ENCODE measurements at places on chromosomes 2 and 18.

GRCh38 chr2:141968433-141968832 lies 162.4 kb downstream of the LRP1B start:
- no peak for DNase-seq

DNA sequence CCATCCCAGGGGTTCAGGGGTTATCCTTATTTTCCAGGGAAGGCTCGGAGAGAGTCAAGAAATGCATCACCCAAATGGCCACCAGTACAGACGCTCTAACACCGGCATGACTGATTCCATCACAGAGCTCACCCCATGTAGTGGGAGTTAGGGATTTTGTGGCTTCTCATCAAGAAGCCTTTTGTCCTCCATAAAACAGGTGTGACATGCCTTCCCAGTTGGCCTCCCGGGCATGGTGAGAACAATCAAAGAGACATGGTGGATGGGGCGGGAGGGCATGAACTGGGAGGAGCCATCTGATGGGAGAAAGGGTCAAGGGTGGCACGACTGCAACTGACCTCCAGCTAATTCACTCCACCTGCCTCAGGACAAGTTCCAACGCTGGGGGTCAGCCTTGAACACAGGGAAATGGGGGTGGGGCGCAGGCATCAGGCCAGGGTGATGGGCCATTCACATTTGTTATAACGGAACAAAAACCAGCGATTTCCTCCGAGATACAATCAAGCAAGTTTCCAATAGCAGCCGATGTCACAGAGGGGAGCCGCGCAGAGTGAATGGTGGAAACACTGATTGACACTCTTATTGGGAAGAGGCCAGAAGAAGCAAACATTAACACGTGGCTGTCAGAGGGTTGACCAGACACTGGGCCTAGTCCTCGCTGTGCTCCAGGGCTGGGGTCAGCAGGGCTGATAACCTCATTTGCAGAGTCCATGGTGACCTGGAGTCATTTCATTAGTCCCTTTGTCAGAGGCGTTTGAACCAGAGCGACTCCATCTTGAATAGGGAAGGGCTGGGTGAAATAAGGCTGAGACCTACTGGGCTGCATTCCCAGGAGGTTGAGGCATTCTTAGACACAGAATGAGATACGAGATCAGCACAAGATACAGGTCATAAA lies 80.5 kb upstream of the HPCAL1 start:
- DNase-seq: no peak

DNA sequence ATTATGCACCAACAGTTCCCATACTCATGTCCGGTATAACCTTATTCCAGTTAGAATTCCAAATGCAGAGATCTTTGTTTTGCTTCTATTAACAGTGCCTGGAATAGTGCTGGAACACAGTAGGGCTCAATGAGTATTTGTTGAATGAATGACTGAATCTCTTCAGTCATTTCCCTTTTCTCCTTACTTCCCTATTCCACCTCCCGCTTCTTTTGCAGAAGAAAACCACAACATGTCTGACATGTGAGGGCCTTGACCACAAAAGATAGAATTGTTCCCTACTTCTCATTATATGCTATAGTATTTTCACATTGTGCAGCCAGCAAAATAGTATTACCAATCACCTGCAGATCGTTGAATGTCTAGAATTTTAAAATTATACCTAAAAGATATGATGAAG lies 19.5 kb upstream of the HNRNPLL start:
- no peak for DNase-seq

GRCh38 chr2:14297340-14297739 lies 335.2 kb upstream of the LRATD1 start:
- DNase-seq: no peak

DNA sequence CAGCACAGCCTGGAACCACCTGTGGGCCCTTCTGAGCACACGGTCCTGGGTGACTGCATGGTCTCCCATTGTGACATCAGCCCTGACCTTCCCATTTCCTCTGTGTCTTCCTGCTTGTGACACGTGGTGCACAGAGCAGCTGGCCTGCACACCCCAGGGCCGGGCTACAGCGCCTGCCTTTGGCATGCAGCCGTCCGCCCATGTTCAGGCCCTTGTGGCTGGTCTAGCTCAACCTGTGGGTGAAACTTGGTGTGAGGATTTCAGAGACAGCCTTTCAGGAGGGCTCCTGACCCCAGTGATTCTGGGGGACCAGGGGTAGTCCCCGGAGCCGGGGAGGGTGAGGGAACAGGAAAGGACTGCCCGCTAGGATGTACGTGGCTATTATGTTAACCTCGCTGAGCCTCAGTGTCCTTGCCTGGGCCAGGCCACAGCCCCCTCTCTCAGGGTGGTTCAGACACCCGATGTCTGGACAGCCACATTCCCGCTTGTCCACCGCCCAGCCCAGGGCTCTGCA lies 284.8 kb upstream of the HS6ST1 start:
- no peak for DNase-seq

- DNase-seq: no peak
Observed at GRCh38 chr2:42724886-42725285, 39.0 kb downstream of the OXER1 start.

DNA sequence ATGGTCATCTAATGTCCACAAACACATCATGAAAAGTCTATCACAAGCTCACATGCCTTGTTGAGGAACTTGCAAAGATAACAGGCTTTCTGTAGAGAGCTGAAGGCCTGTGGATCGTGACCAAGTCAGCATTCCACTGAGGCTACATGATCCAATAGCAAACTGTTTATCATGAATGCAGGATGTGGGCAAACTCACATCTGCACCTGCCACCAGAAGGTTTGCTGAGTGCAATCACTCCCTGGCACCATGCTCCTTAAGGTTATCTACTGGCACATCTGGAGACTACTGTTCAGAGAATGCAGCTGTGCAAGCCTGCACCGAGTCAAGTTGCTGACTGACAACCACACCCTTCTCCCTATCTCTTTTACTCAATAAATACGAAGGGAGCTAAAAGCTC lies 67.3 kb upstream of the ACAA2 start:
- DNase-seq: no peak

GRCh38 chr18:55907453-55908175 lies 319.6 kb upstream of the TCF4 start:
- no peak for DNase-seq

GRCh38 chr2:235511187-235511661 lies 17.4 kb downstream of the AGAP1 start:
- no peak for DNase-seq

DNA sequence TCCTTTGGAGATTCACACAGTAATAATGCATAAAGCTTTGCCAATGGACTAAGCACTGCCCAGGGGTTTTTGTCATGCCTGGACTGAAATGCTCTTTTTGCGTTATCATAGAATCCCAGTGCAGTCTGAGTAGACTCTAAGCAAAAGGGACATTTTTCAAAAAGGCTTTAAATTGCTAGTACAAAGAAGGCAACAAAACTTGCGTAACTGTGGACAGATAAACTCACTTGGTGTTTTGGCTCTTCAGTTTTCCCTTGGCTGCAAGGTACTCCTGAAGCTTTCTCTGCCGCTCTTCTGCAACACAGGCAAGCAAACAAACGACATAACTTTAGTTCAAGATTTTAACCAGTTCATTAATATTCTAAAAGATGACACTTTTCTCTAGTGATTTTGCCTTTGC lies 2.1 kb downstream of the CKAP2L start:
- no peak for DNase-seq

GRCh38 chr2:30661173-30662107 lies 145.8 kb downstream of the CAPN13 start:
- DNase-seq: no peak

Measured in activated T-helper 1 cell treated with anti-CD3 and anti-CD28 coated beads, Interleukin-2, amount 50 U/mL, for 16 hours (primary cell).